ENCODE measurements at places on chromosomes 11 and 22.

- no peak for DNase-seq
Measured at GRCh38 chr11:82406611-82407010, 327.1 kb downstream of the FAM181B start.

GRCh38 chr11:69386594-69387408 lies 92.8 kb downstream of the MYEOV start:
- DNase-seq = no peak

GRCh38 chr11:113287801-113288200 lies 26.6 kb upstream of the TTC12 start:
- no peak for DNase-seq

DNA sequence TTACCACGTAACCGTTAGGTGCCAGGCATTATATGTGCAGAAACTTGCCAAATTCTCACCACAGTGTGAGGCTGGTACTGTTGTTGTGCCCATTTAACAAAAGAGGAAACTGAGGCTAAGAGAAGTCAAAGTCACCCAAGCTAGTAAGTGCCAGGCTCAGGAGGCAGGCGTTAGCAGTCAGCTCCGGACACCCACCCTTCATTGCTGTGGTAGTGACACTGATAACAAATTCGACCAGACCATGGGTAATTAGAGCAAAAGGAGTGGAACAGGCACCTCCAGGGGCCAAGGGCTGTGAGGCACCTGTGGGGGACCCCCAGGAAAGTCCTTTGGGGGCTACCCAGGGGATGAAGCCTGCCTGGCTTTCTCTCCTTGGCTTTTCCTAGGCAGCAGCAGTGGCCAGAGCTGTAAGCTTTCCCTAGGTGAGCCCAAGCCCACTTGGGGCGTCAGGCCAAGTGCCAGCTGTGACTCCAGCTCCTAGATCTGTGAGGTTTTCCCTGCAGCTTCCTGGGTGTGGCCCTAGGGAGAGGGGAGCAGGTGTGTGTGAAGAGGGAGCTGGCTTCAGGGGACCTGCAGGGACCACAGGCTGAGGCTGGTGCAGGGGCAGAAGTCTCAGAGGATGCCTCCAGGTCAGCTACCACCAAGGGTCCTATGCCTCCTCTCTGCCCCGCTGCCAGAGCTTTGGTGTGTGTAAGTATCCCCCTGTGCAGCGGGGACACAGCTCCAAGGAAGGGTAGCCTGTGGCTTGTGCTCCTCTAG lies 19.7 kb upstream of the ALX4 start:
- no peak for DNase-seq

DNA sequence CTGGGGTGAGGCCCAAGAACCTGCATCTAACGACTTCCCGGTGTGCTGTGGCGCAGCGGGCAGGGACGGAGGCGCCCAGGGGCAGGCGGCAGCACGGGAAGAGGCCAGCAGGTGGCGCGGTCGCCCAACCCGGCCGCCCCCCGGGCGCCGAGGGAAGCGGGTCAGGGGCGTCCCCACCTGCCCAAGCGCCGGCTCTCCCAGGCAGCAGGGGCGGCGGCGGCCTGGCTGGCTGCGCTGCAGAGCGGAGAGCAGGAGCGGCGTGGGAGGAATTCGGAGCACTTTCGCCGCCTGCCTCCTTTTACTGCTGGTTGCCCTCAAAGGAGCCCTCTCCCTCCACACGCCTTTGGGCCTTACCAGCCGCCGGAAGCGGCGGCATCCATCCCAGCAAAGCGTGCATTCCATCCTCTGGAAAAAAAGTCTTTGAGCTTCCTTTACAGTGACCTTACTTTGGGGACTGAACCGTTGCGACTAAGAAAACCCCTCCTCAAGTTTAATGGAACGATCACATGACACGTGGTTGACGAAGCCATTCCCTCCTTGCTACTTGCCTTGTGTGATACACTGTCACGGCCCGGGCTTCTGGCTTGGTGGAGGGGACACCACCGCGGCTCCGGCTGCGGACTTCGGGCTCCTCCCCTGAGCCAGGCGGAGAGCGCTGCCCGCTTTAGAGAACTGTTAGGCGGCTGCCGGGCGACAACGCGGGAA lies 106.8 kb upstream of the CLMP start:
- DNase-seq = peak; percentile 65

DNA sequence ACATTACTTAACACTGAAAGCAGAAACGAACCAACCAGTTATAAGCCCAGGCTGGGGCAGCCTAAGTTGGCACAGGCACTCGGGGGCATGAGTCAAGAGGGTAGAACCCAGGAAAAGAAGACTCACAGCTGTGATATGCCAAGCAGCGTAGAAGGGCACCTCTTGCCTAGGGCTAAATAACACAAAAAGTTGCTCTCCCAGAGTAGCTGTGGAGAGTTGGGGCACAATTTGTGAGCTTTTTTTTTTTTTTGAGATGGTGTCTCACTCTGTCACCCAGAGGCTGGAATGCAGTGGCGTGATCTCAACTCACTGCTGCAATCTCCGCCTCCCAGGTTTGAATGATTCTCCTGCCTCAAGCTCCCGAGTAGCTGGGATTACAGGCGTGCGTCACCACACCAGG lies 8.8 kb downstream of the CLMP start:
- no peak for DNase-seq

- DNase-seq = peak; percentile 55
Measured at GRCh38 chr22:24189249-24190158, 8.2 kb downstream of the SUSD2 start.

- DNase-seq = no peak
Measured at GRCh38 chr22:19958083-19959042, 16.7 kb upstream of the TXNRD2 start.

GRCh38 chr11:65817835-65818680 lies 15.7 kb upstream of the SNX32 start:
- peak; percentile 87 for DNase-seq

DNA sequence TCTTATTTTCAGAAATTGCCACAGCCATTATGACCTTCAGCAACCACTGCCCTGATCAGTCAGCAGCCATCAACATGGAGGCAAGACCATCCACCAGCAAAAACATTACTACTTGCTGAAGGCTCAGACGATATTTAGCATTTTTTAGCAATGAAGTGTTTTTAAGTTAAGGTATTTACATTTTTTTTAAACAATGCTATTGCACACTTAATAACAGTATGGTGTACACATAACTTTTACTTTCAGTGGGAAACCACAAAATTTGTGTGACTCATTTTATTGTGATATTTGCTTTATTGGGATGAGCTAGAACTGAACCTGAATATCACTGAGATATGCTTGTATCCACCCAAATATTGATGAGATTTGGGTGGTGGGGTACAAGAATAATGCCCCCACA lies 110.9 kb downstream of the TSPAN18 start:
- no peak for DNase-seq

DNA sequence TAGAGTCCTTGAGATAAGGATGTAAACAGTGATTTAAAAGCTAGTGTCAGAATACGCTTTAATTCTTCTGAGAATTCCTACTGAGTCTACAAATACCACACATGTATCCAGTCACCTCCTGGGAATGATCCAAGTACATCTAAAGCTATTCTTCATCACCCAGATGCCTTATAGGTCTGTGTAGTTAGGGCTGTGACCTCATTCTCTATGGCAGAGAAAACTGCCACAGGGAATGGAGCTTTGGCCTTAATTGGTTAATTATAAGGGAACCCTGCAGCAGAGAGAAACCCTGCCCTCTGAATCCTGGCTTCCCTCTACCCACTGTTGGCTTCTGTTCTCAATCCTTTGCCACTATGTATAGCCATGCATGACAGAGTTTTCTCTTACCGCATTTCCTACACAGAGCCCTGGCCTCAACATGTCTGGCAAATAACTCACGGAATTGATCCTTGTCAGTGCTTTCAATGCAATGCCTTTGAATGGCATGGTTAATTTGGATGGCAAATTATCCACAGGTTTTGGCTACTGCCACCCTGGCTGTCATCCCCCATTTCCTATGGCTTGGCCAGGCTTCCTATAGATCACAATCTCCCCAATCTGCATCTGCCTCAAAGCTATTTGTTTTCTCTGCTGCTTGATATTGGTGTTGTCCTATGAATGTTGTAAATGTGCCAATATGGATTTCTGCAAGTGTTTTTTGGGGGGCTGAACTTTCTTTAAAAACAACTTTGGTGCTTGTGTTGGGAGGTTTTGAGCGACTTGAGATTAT lies 2.9 kb downstream of the DIXDC1 start:
- DNase-seq = peak; percentile 77

- no peak for DNase-seq
Measured at GRCh38 chr22:34161431-34162123, 241.3 kb upstream of the LARGE1 start.

DNA sequence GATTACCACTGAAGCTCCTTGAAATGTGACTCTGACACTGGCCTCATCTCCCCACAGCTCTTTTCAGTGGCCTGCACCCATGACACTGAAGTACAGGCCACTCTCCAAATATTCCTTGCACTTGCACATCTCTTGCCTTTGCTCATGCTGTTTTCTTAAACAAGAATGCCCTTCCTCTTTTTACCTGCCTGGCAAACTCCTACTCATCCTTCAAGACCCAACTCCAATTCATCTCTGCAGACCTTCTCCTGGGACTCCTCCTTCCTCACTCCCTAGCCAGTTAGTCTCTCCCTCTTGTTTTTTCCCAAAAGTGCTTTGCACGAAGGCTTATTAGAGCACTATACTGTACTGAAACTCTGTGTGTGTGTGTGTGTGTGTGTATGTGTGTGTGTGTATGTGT lies 2.6 kb downstream of the KCNE3 start:
- DNase-seq = no peak

DNA sequence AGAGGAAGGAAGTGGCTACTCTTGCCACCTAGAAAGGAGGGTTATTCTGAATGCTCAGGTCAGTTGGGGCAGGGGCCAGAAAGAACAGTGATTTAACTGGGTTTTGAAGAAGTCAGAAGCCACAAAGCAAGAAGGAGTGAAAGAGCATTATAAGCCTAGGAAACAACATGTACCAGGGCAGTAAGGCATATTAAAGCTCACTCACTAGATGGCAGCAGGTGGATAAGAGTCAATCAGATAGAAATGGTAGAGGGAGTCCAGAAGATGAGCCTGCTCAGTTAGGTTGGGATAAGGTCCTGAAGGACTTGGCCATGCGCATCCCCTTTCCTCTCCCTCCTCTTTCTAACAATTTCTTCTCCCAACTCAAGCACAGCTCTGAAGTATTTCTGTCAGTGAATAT lies 22.0 kb upstream of the PATE1 start:
- DNase-seq = no peak

DNA sequence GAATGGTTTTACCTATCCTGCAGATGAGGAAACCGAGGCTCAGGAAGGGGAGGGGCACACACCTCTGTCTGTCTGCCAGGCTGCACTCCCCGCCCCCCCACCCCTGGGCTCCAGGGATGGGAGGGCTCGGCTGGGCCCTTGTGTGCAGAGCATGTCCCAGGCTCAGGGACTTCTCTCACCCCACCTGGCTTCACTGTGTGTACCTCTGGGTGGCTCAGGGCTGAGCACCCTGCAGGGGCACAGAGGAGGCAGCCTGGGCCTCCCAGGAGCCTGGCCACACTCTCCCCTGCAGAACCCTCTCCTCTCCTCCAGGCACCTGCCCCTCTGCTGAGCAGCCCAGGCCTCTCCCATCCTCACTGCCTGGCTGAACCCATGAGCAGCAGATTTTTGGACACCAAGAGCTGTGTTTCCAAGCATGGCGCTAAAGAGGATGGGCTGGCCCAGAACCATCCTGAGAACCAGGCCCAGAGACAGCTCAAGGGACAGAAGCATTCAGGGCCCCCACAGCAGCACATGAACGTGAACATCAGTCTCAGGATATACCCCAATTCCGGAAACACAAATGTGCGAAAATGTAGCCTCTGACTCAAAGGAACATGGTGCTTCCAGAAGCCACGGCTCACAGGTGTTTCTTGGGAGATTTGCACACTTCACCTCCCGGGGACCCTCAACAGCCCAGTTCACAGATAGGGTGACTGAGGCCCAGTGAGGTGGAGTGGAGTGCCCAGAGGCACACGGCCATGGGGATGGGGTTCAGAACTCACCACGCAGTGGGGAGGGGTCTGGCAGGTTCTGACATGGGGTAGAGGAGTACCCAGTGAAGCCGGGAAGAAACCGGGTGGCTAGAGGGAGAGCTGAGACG lies 10.5 kb downstream of the EMID1 start:
- no peak for DNase-seq

GRCh38 chr22:46147471-46148267 lies 2.7 kb upstream of the PPARA start:
- no peak for DNase-seq

GRCh38 chr11:113110046-113110445 lies 148.8 kb downstream of the NCAM1 start:
- DNase-seq = no peak
